Left forelimb (tissue), 1 donor: ENCODE measurements at places on chromosomes 2 and 18.

DNA sequence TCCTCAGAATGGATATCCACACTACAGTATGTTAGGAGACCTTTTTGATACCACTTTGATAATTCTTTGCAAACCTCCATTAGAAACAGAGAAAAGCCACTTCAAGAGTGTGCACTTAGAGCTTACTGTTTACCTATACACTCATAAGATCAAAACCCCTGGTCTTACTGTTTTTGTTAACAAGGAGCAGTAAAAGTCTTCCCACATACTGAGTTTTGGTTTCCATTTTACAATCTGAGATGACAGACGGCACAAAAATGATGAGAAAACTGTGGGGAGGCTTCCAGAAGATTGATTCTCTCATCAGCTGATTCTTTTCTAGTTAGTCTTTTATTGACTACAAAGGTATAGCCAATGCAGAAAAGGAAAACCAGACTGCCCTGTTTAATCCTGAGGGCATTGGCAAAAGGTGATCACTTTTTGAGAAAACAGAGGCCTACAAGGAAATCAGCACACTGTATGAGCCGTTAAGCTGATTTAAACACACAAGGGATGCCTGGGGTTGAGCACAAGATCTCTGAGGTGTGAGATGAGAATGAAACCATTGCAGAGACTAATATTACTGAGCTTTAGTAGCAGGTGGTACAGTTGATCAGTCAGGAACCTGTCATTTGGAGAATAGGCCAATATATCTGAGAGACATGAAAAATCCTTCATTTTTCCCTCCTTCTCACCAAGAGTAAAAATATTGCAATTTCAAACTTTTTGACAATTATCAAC is 368.6 kb downstream of the GRB14 start:
- DNase-seq, result no peak

- DNase-seq, result no peak
Observed at GRCh38 chr2:126988482-126988881, 89.8 kb downstream of the TEX51 start.

DNA sequence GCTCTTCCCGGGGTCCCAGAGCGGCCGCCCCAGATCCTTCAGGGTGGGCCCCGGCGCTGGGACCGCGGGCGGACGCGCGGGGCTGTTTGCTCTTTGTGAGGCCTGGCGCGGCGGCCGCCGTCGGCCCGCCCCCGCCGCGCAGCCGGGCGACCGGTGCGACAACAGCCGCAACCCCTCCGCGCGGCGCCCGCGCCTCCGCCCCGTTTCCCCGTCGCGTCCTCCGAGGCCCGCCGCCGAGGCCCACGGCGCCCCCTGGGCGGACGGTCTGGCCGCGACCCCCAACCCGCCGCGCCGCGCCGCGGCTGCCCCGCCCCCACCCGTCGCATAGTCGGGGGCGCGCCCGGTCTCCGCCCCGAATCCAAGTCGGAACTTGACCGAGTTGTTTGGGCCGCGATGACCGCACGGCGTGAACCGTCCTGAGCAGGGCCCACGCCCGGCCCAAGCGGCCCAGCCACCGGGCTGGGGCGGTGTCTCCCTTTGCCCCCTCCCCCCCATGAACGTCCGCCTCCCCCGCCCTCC is 448 bp downstream of the YPEL5 start:
- no peak for DNase-seq

- DNase-seq, result no peak
Observed at GRCh38 chr2:691821-692761, 14.9 kb upstream of the TMEM18 start.

DNA sequence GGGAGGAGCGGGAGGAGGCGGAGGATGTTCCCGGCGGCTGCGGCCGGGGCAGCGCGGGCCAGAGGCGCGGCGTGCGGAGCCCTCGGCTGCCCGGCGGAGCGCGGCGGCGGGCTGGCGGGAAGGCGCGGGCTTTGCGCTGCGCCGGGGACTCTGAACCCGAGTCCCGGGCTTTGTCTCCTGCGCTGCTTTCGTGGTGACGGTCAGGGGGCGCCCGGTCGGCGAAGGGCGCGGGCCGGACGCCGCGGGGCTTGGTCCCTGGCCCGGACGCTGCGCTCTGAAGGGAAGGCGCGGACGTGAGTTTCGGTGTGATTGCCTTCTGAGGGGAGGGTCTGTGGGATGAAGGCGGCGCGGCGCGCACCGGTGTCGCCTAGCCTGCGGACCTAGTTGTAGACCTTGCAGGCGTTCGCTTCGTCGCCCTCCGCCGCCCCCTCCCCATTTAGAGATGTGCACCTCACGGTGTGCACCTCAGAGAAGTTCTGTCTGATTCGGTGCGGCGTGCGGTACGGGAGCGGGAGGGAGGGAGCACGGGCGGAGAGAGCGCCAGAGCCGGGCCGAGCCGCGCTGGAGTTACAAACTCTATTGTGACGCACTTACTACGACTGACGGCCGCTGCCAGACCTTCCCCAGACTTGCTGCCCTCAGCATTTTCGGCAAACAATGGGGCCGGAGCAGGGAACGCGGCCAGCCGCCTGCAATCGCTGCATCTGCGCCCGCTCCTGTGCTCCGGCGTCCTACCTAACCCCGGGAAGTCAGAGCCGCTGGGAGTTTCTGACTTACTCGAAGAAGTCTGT is 2.1 kb downstream of the BCL2L11 start:
- peak; percentile 85 for DNase-seq
